ENCODE measurements at places on chromosomes 16 and 17.

- peak; percentile 2 for DNase-seq
These were observed 415.1 kb downstream of the NPIPA8 start for GRCh38 chr16:17921357-17921978.

DNA sequence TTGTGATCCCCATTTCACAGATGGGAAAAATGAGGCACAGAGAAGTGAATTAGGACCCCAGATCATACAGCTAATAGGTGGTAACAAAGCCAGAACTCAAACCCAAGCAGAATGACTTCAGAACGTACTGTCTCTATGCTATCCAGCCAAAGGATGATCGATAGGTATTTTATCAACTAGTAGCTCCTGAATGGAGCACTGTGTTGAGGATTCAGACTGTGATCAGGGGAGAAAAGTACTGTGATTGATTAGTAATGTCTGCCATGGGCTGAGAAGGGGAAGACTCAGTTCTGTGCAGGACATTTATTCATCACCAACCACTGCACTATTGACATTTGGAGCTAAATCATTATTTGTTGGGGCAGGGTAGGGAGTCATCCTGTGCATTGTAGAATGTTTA lies 38.7 kb downstream of the CACNG4 start:
- no peak for DNase-seq

GRCh38 chr17:79933863-79934652 lies 94.8 kb upstream of the CBX4 start:
- no peak for DNase-seq

DNA sequence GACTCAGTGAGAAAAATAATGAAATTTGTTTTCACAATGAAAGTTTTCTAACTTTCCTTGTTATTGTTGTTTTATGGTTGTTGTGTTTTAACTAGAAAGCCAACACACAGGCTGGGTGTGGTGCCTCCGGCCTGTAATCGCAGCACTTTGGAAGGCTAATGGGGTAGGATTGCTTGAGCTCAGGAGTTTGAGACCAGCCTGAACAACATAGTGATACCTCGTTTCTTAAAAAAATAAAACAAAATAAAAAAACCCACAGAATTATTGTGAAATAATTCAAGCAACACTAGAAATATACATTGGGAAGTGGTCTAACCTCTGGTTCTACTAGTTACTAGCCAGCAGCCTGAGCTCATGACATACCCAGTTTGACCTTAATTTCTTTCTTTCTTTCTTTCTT lies 630 bp downstream of the MILR1 start:
- peak; percentile 29 for DNase-seq

GRCh38 chr16:31108035-31108793 lies at the start of gene BCKDK:
BCKDK (plus strand) TSS chr16:31108386; CDS start chr16:31109224, 838 bp downstream.
- DNase-seq = peak; percentile 67

- DNase-seq = no peak
These were observed 446.5 kb upstream of the CDH5 start for GRCh38 chr16:65919986-65920376.

- DNase-seq = no peak
These were observed 331.2 kb downstream of the MAF start for GRCh38 chr16:79269211-79269863.

GRCh38 chr17:1715803-1716075 lies 5.6 kb upstream of the TLCD2 start:
- DNase-seq = no peak

DNA sequence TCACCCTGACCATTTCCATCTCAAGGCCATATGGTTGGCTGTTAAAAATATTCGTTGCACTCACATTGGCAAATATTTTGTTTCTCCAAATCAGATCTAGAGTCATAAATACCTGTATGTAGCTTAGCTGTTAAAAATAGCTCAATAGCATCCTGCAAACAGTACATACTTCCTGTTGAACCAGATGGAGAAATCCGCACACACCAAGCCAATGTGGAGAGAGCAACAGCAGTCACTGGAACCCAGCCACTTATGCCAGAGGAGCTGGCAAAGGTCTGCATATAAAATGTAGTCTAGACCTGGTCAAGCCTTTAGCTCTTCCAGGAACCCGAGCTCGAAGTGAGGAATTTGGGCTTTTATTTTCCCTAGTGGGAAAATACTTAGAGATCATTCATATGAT lies 146.4 kb upstream of the KCNJ16 start:
- no peak for DNase-seq

DNA sequence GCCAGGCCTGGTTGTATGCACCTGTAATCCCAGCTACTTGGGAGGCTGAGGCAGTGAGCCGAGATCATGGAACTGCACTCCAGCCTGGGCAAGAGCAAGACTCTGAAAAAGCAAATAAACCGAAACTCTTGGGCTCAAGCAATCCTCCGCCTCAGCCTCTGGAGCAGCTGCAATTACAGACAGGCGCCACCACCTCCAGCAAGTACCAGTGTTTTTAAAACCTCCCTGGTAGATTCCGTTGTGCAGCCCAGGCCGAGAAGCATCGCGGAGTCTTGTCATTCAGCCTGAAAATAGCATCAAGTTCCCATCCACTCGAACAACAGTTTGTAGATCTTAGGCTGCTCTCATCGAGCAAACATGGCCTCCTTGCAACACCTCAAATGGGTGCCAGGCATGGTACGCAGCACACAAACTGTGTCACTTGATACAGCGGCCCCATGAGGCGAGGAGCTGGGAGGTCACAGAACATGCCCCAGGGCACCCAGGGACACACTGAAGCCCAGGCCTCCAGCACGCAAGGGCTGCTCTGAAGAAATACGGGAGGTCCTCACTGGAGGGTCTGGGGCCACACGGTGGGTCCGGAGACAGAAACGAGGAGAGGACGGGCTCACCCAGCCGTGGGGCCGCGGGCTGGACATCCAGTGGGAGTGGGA lies 18.1 kb downstream of the TMC6 start:
- DNase-seq = no peak

GRCh38 chr16:262121-262745 lies 13.5 kb downstream of the RGS11 start:
- DNase-seq = no peak

DNA sequence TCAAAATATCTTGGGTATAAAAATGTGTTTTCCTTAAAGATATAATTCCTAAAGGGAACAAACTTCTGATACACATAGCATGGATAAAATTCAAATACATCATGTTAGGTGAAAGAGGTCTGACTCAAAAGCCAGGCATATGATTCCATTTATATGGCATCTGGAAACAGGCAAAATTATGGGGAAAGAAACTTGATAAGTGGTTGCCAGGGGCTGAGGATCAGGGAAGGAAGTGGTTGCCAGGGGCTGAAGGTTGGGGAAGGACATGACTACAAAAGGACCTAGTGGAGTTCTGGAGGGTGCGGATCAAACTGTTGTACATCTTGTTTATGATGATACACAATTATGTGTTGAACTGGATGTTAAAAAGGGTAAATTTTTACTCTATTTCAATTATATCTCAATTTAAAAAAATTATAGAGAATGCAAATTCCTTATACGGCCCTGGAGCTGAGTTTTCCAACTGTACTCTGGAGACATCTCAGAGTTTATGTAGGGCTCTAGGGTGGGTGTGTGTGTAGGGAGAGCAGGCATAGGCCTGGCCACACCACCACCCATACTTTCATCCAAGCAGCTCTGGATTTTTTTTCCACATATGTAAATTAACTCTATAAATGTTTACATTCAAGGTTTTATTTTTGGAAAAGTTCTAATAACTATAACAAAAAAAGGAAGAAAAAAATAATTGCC lies 55.0 kb downstream of the AMFR start:
- DNase-seq = peak; percentile 33

GRCh38 chr16:78718141-78718540 lies 618.7 kb downstream of the WWOX start:
- DNase-seq = no peak

- DNase-seq = no peak
These were observed 25.0 kb downstream of the CUEDC1 start for GRCh38 chr17:57930239-57930638.

DNA sequence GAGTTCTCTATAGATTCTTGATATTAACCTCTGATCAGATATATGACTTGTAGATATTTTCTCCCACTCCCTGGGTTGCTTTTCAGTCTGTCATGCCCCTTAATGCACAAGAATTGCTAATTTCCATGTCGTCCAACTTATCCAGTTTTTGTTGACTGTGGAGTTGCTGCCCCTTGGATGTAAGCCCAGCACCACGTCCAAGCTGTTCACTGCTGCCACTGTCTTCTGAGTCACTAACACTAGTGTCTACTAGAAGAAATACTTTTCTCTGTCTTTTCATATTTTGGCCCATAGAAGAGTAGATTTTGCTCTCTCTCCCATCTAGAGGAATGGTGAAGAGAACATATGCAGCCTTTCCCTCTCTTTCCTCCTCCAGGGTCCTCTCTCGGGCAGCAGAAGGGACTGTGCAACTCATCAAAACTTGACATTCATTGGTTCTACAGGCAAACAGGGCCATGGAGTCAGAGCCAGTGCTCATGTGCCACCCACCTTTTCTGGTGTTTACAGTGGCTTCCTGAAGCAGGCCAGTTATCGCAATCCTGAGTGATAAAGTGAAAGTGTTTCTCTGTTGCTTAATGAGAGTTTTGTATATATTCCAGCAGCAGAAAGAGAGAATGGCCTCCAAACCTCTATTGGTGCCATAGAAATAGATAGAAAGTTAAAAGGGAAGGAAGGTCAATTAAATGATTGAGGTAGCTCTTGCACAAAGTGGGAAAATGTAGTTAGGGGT lies 22.6 kb upstream of the PMP22 start:
- DNase-seq = no peak

- no peak for DNase-seq
These were observed 23.4 kb upstream of the AXIN2 start for GRCh38 chr17:65584604-65585521.

- peak; percentile 10 for DNase-seq
These were observed 208.9 kb upstream of the CHMP6 start for GRCh38 chr17:80782536-80783427.

DNA sequence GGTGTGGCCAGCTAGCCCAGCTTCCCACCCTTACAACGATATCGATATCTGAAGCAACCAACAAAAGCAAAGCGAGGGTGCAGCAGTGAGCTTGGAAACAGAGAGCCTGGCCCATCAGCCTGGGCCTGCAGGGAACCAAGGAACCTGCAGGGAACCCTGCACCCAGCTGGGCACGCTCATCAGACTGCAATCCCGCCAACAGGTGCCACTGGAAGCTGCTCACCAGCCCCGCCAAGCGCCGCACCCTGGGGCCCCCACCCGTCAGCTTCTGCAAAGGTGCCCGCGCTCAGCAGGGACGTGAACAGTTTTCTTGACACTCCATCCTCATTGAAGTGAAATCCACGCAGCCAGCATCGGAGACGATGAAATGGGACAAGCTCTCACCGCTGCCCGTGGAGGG lies 250.7 kb downstream of the RBFOX3 start:
- no peak for DNase-seq

DNA sequence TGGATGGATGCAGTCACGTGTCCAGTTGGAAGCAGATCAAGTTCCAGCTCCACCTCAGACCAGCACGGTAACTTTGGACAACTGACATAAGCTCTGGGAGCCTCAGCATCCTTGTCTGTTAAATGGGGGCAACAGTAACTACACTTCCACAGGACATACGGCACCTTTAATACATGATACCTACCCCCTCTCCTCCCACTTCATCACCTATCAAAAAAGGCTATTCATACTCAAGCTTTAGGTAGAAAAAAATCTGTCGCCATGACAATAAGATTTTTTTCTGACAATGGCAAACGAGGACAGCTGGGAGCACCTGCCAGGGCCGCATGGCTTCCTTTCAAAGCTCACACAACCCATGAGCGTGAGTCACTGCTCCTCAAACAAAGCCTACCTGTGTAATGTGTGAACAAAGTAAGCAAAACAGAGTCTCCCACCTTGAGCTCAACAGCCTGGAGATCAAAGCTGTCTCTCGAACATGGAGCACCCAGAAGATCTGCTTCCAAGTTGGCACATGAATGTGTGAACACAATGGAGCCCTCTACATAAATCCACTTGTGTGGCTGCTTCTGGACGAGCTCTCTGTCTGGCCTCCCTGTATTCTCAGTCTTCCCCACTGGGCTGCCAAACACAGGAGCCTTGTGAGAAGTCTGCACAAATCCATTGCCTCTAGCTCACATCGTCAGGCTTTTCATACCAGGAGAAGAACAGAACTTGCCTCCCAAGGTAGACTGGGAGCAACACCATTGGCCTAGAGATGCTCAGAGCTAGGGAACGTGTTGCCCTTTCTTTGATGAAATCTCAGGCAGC lies 459.7 kb downstream of the SOX9 start:
- no peak for DNase-seq

- no peak for DNase-seq
These were observed 41.1 kb upstream of the SOX9 start for GRCh38 chr17:72079700-72080099.

GRCh38 chr16:89315271-89315670 lies 97.8 kb downstream of the ZNF778 start:
- DNase-seq = no peak

- no peak for DNase-seq
These were observed 98.9 kb upstream of the CDC42EP4 start for GRCh38 chr17:73410586-73411312.

DNA sequence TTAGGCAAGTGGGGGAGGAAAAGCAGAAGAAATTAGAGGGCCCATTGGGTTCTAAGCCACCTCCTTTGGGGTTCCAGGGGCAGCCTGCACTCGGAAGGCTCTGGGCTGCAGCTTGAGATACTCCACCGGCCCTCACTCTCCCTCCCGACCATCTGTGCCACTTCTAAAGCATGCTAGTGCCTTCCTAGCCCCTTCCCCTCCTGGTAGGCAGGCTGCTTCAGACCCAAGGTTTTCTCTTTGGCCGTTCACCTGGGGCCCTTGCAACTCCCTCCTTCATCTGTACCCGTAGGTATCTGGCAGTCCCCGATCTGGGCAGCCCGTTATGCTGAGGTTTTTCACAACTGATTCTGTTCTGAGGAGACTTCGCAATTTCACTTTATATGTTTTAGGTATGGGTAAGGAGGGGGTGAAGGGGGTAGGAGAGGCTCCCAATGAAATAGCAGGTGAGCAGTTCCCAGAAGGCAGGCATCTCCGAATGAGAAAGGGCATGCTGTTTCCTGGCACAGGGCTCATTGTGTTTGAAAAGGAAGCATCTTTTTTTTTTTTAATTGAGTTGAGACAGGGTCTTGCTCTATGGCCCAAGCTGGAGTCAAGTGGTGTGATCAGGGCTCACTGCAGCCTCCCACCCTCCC lies 98.7 kb downstream of the RAB11FIP4 start:
- no peak for DNase-seq

GRCh38 chr17:29929533-29930408 lies at the start of gene SSH2:
SSH2 (minus strand) TSS chr17:29930228; CDS start chr17:29930000, 228 bp downstream.
- peak; percentile 83 for DNase-seq

- DNase-seq = no peak
These were observed 686 bp downstream of the MLST8 start for GRCh38 chr16:2205967-2206313.

- DNase-seq = peak; percentile 90
These were observed 23.1 kb downstream of the CREBBP start for GRCh38 chr16:3857189-3858043.
